ENCODE measurements at places on chromosomes 3 and 15.

GRCh38 chr15:55226127-55226526 lies 29.4 kb upstream of the RSL24D1 start:
- no peak for DNase-seq

DNA sequence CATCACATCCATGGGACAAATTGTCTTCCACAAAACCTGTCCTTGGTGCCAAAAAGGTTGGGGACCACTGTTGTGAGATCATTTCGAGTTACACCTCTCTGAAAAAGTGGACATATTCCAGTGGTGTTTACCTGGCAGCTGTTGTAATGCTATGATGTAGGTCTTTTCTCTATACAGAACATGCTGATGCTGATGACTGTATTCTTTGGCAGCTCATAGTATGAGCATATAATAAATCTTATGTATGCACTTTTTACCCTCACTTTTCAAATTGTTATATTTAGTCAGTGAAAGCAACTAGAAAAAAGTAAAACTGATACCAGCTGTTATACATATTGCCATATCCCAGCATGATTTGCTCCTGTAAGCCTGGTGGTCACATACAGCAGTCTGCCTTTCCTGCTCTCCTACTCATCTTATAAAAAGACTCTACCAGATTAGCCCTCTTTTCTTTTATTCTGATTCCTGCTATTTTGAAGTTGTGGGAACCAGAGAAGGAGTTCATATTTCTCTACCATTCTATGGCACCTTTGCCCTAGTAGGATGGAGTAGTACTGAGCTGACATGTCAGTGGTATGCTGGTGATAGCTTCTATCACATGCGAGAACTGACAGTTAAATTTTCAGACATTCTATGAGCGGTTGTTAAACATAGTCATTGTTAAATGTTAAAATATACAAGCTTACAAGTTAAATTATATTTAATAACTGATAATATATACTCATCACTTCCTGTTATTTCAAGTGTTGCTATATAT lies 128.7 kb downstream of the FNDC3B start:
- no peak for DNase-seq

GRCh38 chr3:188890572-188891270 lies 281.1 kb upstream of the TPRG1 start:
- DNase-seq = no peak

DNA sequence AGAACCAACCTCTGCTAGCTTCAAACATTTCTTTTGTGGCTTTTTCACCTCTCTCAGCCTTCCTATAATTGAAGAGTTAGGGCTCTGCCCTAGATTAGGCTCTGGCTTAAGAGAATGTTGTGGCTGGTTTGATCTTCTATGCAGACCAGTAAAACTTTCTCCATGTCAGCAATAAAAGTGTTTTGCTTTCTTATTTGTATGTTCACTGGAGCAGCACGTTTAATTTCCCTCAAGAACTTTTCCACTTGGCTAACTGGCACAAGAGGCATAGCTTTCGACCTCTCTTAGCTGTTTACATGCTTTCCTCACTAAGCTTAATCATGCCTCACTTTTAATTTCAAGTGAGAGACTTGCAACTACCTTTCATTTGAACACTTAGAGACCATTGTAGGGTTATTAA lies 964.7 kb downstream of the ROBO2 start:
- no peak for DNase-seq

DNA sequence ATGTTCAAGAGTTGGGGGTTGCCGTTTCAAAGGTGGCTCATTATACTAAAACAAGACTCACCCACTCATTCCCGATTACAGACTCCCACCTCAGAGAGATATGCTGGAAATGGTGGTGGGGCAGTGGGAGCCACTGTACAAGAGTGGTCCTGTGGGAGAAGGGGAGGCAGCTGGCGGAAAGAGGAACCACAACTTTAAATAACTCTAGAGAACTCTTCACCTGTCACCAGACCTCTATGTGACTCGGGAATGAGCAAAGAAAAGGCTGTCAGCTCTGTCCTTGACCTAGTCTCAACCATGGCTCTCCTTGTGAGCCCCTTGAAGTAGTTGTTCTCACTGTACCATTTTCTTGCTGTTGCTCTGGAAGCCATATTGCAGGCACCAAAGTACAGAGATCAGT lies 293.8 kb downstream of the CHST2 start:
- no peak for DNase-seq

DNA sequence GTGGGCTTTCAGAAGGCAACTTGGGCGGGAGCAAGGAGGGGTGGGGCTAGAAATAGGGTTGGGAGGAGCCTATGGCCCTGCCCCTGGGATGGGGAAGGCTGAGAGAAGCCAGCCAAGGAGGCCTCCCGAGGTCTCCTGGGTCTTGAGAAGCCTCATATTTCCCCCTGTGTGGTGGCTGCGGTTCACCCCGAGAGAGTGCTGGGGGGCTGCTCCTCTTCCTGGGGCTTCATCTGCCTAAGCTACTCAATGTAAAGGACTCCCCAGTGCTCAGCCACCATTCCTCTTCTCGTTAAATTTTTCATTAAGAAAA lies 174.3 kb downstream of the SMAD6 start:
- DNase-seq = no peak

DNA sequence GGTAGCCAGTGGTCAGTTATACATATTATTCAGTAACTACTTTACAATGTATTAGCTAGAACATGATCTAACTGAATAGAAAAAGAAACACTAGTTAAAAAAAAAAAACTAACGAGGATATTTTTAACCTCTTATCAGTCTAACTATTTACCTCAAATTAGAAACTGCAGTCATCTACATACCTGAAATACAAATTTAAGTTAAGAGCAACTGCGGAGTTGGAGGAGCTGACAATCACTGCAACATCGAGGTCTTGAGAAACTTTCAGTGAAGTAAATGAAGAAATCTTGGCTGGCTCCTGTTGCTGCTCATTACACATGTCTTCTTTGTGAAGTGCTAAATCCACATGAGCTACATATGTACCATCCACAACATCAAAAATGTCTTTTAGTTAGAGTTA lies 6.5 kb downstream of the SPG11 start:
- no peak for DNase-seq

DNA sequence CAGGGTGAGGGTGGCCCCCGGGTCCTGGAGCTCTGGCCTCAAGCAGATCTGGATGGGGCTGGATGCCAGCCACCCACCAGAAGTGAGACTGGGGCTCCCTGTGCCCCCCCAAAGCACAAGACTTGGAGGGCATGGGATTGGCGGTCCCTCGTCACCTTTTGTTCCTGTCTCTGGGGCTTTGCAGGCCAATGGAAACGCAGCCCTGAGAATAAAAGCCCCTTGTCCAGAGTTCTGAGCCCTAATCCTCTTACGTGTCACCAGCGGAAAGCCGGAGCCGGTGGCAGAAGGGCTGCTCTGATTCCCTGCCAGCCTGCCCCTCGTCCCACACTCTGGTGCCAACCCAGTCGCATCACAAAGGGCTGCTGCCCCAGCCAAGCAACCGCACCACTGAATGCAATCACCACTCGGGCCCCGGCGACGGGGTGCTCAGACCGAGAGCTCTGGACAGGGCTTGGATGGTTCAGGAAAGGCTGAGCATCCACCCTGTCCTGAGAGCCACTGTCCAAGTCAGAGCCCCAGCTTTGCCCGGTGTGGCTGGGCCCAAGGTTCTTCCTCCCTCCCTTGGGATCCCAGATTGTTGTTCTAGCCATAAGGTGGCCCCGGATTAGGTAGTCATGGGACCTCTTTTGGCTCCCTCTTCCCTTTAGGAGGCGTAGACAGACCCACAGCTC lies 22.8 kb upstream of the ELP6 start:
- DNase-seq = no peak

DNA sequence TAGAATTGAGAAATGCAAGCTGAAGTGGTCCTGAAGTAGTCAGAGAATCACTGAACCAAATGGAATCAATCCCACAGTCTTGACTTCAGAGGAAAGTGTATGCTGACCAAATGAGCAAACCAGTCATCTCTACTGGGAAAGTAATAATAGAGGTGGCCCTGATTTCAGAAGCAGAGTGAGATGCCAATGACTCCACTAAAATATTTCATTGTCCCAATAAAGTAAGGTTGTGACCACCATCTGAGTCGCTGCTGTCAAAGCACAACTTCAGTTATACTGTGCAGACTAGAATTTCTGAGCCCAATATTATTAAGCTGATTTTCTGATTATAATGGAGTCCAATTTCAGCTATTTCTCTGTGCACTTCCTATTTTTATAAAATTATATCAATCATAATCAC lies 334.4 kb upstream of the THBS1 start:
- no peak for DNase-seq

DNA sequence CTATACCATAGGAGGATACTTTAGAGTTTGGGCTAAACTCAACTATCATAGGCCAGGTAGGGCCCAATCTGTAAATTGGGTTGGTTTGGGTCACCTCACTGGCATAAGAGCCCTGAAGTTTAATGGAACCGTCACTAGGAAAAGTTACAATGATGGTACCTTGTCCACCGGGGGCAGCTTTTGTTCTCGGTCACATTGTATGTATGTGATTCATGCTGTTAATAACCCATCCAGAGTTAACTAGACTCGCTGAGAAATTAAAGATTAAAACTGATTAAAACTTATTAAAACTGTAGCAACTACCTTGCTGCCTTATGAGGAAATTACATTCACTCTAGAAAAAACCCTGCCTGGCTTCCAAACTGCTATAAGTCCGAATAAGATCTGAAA lies 145.0 kb upstream of the TMCO5A start:
- no peak for DNase-seq

- no peak for DNase-seq
Measured at GRCh38 chr3:123281406-123281805, 79.7 kb downstream of the SEC22A start.
